Osteocyte (in vitro differentiated cells): ENCODE measurements at places on chromosomes 1 and 21. TPM values are rescaled to one million over a fixed set of nuclear protein-coding genes. Genes with fewer than 3 reads are reported as not detected.

DNA sequence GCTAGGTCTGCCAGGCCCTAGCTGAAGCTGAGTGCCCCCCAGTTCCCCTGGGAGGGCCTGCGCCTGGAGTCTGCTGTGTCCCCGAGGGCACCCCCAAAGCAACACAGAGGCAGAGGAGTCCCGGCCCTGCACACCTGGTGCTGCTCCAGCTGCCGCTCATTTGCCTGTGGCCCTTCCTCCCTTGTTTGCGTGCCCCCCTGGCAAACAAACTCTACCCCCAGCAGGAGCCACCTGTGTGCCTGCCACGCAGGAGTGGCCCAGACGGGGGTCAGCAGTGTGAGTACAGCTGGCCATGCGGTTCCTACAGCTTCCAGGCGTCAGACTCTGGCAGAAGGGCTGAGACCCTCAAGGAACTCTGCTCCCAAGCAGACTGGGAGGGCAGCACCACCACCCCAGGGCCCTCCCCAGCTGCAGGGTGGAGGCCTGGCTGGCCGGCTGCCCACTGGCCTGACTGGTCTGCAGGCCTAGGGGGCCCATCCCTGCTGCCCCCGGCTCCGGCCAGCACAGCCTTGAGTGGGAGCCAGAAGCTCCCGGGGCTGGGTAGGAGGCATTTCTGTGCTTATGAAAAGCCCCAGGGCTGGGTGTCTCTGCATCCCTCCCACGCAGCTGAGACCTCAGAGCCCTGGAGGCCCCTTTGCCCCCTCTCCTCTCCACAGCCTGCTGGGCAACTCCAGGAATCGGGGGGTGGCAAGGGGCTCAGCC, 563 bp upstream of the TAS1R3 start:
- no peaks in the 10 kb centered on the region for H3K27me3 ChIP-seq
- H3K36me3 ChIP-seq, result no peaks in the 10 kb centered on the region

DNA sequence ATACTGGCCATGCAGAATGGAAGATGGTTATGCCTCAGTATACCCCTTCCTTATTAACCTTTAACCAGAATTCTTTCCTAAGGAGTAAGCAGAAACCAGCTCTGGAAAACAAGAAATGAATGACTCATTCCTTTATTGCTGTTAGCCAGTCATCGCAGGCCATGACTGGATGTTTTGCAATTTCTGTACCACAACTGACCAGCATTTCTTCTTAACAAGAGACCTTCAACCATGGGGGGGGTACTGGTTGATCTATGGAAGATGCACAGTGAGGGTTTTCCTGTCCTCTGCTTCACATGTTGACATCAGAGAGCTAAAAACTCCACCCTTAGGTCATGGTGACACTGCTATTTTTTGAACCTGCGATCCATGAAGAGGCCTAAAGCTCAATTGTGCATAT, 28.0 kb upstream of the RNF2 start:
- no peak overlapping the region for H3K27ac ChIP-seq
- no peak overlapping the region for H3K4me3 ChIP-seq
- no peaks in the 10 kb centered on the region for H3K36me3 ChIP-seq

DNA sequence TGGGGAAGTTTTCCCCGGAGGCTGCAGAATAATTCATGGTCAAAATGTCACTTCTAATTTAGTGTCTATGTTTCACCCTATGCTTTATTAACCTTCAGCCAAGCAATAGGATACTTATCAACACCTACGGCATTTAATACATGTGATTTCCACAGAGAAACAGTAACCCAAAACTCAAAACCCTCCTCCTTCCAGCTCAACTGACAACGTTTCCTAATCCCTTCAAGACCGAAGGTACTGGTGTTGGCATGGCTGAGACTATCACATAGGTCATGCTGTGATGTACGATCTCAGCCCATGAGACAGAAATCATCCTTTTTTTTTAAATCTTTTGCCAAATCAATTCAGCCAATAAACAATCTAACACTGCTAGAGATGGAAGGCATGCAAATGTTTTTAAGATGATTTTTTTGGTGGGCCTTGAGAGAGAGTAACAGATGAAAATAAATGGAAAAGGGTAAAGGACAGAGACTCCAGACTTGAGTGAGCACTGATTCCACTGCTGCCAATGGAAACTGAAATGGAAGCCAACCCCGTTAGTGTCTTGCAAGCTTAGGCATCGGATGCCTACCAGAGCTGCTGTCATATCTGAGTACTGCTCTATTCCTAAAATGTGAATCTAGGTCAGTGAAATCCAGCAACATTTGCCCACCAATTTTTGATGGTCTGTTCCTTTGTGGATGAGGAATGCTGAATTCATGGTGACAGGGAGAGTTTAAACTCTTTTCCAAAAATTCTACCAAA, 63.4 kb upstream of the BCL10 start:
- H3K27ac ChIP-seq, result peak overlapping the region; percentile 84
- no peak for DNase-seq
- peaks cover 65% of the 10 kb centered on the region for H3K4me1 ChIP-seq
- H3K4me3 ChIP-seq, result no peak overlapping the region
- H3K27me3 ChIP-seq, result no peaks in the 10 kb centered on the region
- H3K36me3 ChIP-seq, result peaks cover 24% of the 10 kb centered on the region

- DNase-seq, result no peak
- no peaks in the 10 kb centered on the region for H3K27me3 ChIP-seq
- H3K4me3 ChIP-seq, result no peak overlapping the region
- H3K27ac ChIP-seq, result peak overlapping the region; percentile 42
- no peaks in the 10 kb centered on the region for H3K36me3 ChIP-seq
- H3K4me1 ChIP-seq, result peaks cover 27% of the 10 kb centered on the region
Measured at GRCh38 chr1:101364370-101365120, 127.7 kb downstream of the S1PR1 start.

OR14K1 gene
- total RNA-seq, result not detected in 2 replicates

GRCh38 chr1:21938732-21939538, 1.8 kb upstream of the HSPG2 start:
- H3K27ac ChIP-seq, result peak overlapping the region; percentile 93
- H3K36me3 ChIP-seq, result peaks cover 1% of the 10 kb centered on the region
- H3K4me1 ChIP-seq, result peaks cover 71% of the 10 kb centered on the region
- peak overlapping the region; percentile 77 for H3K4me3 ChIP-seq
- no peaks in the 10 kb centered on the region for H3K27me3 ChIP-seq

DNA sequence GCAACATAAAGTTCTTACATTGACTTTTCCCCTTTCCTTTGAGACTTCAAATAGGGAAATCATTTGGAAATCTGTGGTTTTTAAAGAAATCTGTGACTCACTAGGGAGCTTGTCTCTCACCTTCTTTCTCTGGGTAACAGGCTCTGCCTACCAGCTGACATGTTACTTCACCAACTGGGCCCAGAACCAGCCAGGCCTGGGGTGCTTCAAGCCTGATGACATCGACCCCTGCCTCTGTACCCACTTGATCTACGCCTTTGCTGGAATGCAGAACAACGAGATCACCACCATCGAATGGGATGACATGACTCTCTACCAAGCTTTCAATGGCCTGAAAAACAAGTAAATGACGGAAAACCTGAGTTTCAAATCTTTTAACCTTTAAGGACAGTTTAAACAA, 9.2 kb upstream of the CHIA start:
- H3K27me3 ChIP-seq, result no peaks in the 10 kb centered on the region
- H3K4me1 ChIP-seq, result no peaks in the 10 kb centered on the region
- no peak overlapping the region for H3K27ac ChIP-seq

DNA sequence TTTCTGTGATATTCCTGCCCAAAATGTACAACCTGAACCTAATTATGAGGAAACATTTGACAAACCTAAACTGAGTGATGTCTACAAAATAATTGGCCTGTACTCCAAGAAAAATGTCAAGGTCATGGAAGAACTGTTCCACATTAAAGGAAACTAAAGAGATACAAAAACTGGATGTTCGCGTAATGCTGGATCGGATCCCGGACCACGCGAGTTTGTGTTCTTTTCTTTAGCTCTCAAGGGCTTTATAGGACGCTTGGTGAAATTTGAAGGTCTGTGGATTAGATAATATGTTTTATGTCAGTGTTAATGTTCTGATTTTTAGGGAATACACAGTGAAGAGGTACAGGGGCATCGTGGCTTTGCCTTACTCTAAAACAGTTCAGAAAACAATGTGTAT, 400.5 kb downstream of the CAMTA1 start:
- no peaks in the 10 kb centered on the region for H3K4me1 ChIP-seq
- no peak for DNase-seq
- no peak overlapping the region for H3K27ac ChIP-seq
- H3K4me3 ChIP-seq, result no peak overlapping the region
- no peaks in the 10 kb centered on the region for H3K36me3 ChIP-seq

GRCh38 chr1:156118177-156118868, 3.8 kb downstream of the LMNA start:
- peak overlapping the region; percentile 99 for H3K27ac ChIP-seq
- peaks cover 71% of the 10 kb centered on the region for H3K4me1 ChIP-seq
- H3K27me3 ChIP-seq, result no peaks in the 10 kb centered on the region
- peaks cover 10% of the 10 kb centered on the region for H3K36me3 ChIP-seq
- H3K4me3 ChIP-seq, result peak overlapping the region; percentile 92

CRNN gene
- not detected in 2 replicates for total RNA-seq

GRCh38 chr21:37164742-37165141, 91.7 kb downstream of the TTC3 start:
- H3K27ac ChIP-seq, result peak overlapping the region; percentile 75
- H3K27me3 ChIP-seq, result no peaks in the 10 kb centered on the region
- no peak for DNase-seq
- H3K4me3 ChIP-seq, result no peak overlapping the region

DNA sequence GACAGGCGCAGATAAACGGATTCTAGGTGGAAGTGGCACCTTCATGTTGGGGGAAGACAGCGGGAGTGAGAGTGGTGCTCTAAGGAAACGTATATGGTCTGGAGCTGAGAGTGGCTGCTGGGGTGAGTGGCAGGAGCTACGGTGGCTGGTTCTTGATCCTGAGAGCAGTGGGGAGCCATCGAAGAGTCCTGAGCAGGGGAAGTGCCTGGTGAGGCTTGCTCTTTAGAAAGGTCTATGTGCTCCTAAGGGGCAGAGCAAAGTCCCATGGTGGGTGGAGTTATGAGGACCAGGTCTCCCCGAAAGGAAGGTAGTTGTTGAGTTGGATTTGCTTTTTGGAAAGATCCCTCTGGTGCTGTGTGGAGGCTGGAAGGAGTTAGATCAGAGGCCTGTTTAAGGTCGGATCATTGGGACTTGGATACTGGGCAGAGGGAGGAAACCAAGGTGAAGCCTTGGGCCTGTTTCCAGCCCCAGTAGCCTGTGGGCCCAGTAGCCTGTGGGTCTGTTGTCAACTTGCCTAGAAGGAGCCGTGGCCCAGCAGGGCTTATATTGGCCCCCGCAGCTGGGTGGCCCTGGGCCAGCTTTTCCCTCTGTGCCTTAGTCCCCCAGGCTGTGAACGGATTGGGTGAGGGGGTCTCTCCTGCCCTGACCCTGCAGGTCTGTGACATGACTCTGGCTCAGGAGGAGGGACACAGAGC, 33.0 kb downstream of the ACOT11 start:
- DNase-seq, result no peak
- no peak overlapping the region for H3K27ac ChIP-seq
- H3K36me3 ChIP-seq, result no peaks in the 10 kb centered on the region
- no peaks in the 10 kb centered on the region for H3K27me3 ChIP-seq
- H3K4me3 ChIP-seq, result no peak overlapping the region
- peaks cover 7% of the 10 kb centered on the region for H3K4me1 ChIP-seq

SAMD11 gene
- total RNA-seq, result 16.6 and 19.5 TPM in 2 replicates

DNA sequence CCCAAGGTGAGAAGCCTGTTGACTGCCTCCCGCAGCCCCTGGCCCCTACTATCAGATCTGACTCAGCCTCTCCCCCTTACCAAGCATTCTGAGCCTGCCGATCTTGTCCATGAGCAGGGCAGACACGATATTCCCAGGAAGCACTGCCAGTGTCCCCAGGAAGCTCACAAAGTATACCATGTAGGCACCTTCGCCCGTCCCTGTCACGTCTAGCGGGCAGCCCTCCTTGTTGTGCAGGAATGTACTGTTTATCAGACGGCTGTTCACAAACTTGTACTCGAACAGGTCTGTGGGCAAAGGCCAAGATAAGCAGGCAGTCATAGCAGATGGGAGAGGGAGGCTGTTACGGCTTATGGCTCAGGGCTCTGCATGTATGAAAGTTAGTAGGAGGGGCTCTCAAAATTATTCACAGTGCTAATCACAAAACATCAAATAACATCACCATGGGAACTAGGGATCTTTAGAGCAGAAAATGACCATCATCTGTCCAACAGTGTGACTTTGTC, 7.3 kb downstream of the BOLA1 start:
- no peaks in the 10 kb centered on the region for H3K27me3 ChIP-seq
- DNase-seq, result no peak
- H3K27ac ChIP-seq, result no peak overlapping the region
- peaks cover 22% of the 10 kb centered on the region for H3K36me3 ChIP-seq
- no peaks in the 10 kb centered on the region for H3K4me1 ChIP-seq
- no peak overlapping the region for H3K4me3 ChIP-seq

S100A2 gene
- 8.9 and 11.7 TPM in 2 replicates for total RNA-seq

- peak overlapping the region; percentile 75 for H3K27ac ChIP-seq
- peaks cover 37% of the 10 kb centered on the region for H3K4me1 ChIP-seq
- H3K36me3 ChIP-seq, result no peaks in the 10 kb centered on the region
- H3K27me3 ChIP-seq, result peaks cover 14% of the 10 kb centered on the region
- peak overlapping the region; percentile 1 for H3K4me3 ChIP-seq
- DNase-seq, result no peak
Measured at GRCh38 chr1:229410692-229411433, 23.0 kb downstream of the ACTA1 start.

GRCh38 chr1:248045209-248045608, 1.4 kb upstream of the OR2L3 start:
- H3K36me3 ChIP-seq, result no peaks in the 10 kb centered on the region
- no peak overlapping the region for H3K27ac ChIP-seq
- no peak overlapping the region for H3K4me3 ChIP-seq
- DNase-seq, result no peak
- no peaks in the 10 kb centered on the region for H3K27me3 ChIP-seq
- H3K4me1 ChIP-seq, result no peaks in the 10 kb centered on the region

TFF2 gene
- not detected in 2 replicates for total RNA-seq

DNA sequence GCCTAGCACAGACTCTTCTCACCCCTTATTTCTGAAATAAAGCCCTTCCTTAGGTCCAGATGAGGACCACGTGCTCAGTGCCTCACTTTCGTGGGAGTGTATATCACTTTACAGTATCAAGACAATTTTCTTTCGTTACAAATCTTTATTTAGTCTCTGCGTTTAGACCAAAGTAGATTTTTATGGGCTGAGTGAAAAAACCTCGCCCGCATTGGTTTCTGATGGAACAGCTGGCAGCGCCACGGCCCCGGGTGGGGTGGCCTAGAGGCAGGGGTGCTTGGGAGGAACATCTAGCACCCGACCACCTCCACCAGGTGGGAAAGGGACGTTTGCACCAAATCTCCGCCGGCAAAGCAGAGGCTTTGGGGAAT, 7.6 kb downstream of the SIM2 start:
- peaks cover 43% of the 10 kb centered on the region for H3K4me1 ChIP-seq
- no peak overlapping the region for H3K4me3 ChIP-seq
- H3K27me3 ChIP-seq, result peaks cover 86% of the 10 kb centered on the region
- H3K27ac ChIP-seq, result no peak overlapping the region

MCOLN3 gene
- 0.34 TPM in 1 of 2 replicates, not detected in the other for total RNA-seq
